ENCODE measurements at places on chromosomes 2 and 18. TPM values are rescaled to one million over a fixed set of nuclear protein-coding genes. Genes with fewer than 3 reads are reported as not detected.

The HOXD12 gene
- not detected for polyA plus RNA-seq

- no peak for DNase-seq
Observed at GRCh38 chr18:10444314-10445006, 10.0 kb upstream of the APCDD1 start.

The ACMSD gene
- 0.21 TPM for polyA plus RNA-seq

The SLC40A1 gene
- 38.1 TPM for polyA plus RNA-seq

- peak; percentile 93 for DNase-seq
Observed at GRCh38 chr2:190159453-190159852, 96.9 kb upstream of the MSTN start.

DNA sequence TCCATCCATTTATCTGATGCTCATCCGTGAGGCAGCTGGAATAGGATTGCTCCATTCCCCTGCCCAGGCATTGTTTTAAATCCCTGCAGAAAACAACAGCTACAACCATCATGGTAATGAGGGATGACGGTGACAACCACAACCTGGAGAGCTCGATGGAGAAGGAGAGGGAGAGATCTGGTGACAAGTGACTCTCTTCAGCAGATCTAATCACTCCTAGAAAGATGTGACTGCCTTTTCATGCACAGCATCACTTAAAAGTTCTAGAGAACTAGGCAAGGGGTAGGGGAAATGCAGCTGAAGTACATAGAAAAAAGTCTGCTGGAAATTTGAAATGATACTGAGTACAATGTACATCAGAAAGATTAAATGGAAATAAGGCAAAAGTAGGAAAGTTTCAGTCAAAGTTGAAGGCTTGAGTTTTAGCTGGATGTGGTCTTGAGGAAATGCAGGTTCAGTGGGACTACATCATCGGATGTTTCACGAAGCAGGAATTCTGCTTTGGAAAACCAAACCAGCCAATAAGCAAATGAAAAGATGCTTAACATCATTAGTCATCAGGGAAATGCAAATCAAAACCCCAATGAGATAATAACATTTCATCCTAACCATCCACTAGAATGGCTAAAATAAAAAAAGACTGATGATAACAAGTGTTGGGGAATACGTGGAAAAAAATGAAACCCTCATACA, 6.8 kb upstream of the ARHGAP25 start:
- no peak for DNase-seq

GRCh38 chr18:26746398-26746797, 119.1 kb downstream of the AQP4 start:
- no peak for DNase-seq

GRCh38 chr2:54015798-54016699, 45.3 kb upstream of the PSME4 start:
- peak; percentile 75 for DNase-seq

DNA sequence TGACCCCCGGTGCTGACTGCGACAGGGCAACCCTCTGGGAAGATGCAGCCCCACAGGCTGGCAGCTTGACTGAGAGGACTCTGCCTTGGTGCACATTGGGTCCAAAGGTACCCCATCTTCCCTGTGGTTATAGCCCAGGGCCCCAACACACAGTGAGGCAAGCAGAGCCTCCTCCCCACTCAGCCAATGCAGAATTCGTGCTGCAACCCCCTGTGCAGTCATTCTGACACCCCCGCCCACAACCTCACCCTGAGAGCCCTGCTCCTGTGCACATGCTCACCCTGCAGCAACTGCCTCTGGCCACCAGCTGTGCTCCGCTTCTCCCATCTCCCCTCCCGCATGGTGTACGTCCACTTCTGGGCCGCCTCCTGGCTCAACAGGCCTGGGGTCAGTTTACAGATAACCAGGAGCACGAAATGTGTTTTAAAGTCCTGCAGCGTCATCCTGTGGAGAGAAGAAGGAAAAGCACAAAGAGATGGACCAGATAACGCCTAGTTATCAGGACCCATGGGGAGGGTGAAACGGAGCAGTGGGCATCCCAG, 24.4 kb downstream of the CAPN14 start:
- no peak for DNase-seq

DNA sequence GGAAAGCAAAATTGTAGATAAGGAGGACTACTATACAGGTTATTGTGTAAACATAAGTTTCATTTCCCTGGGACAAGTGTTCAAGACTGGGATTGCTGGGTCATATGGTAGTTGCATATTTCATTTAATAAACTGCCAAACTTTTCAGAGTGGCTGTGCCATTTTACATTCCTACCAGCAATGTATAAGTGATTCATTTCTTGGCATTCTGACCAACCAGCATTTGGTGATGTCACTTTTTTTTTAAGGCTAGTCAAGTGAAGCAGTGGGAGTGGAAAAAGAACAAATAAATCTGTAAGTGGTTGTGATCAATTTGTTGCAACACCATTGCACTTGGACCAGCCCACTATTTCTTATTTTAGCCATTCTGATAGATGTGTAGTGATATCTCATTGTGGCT, 5.2 kb upstream of the CHCHD5 start:
- DNase-seq, result no peak

- peak; percentile 53 for DNase-seq
Observed at GRCh38 chr2:157194097-157194688, 63.3 kb upstream of the GALNT5 start.

The ADCYAP1 gene
- 0.79 TPM for polyA plus RNA-seq

DNA sequence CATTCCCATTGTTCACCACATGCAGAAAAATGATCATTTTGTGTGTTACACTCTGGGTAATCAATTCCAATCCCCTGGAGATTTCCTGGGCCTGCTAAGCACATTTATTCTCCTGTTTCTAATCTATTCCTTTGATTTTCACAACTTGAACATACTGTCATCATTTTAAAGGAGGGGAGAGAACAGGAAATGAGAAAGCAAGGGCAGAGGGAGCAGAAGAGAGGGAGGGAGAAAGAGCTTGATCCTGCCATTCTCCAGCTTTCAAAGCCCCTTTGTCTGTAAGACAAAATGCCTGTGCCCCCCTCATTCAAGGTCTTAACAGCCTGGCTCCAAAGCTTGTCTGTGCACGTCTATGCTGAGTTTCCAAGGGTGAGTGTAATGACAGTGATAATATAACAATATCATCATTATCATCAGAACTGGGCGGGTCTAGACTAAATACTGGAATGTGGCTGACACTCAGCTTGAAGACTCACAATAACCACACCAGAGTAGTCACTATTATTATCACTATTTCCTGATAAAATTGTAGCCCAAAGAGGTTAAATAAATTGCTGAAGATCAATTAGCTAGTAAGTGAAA, 164.4 kb upstream of the KLHL29 start:
- no peak for DNase-seq

The CCL20 gene
- polyA plus RNA-seq, result not detected

DNA sequence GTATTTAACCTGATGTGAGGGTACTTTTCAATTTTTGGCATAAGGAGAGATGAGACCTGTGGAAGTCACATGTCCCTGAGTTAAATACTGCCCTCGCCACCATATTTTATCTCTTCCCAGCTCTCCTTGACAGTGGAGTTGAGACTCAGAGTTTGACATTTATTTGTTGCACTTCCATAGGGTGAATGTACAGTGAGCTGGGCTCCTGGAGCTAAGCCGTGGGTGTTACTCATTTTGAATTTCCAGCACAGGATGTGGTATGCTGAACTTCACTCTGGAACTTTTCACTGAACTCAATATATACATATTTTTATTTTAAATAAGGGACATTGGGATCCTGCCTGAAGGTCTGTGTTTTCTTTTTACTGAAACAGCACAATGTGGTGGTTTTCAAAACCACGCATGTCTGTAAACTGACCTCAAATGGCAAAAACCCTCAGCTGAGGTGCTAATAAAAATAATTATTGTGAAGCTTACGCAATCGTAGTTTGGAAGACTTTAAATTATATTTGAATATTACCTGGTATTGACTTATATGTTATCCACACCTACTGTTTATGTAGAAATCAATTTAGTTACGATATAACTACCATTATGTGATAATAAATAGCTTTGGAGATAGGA, 12.1 kb downstream of the RNF144A start:
- no peak for DNase-seq

The RAD51AP2 gene
- polyA plus RNA-seq, result 0.16 TPM

- no peak for DNase-seq
Observed at GRCh38 chr2:31931916-31932315, 78.9 kb downstream of the MEMO1 start.

- DNase-seq, result no peak
Observed at GRCh38 chr2:136171223-136171622, 53.3 kb upstream of the CXCR4 start.

The KCNF1 gene
- 3.8 TPM for polyA plus RNA-seq

The ZSWIM2 gene
- not detected for polyA plus RNA-seq

The CIB4 gene
- not detected for polyA plus RNA-seq

DNA sequence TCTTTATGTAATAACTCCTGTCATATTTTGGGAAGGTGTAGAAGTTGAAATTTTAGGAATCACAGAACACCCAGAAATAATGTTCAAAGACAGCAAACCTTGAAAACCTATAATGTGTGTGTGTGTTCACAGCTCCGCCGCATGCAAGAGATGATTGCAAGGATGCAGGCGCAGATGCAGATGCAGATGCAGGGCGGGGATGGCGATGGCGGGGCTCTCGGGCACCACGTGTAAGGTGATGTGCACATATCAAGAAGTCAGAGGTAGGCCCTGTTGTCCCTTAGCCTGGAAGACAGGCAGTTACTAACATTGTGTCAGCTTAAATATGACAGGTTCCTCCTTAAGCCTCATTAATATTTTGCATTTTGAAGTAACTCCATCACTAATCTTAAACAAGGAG, 6.1 kb upstream of the FARP2 start:
- DNase-seq, result no peak

Data from muscle of back (tissue), 13 donors.